Activated T-cell treated with anti-CD3 and anti-CD28 coated beads for 24 hours (primary cell): ENCODE measurements at places on chromosomes 13 and 19.

- DNase-seq = no peak
These were observed 1.7 kb upstream of the PSMC4 start for GRCh38 chr19:39969266-39969665.

DNA sequence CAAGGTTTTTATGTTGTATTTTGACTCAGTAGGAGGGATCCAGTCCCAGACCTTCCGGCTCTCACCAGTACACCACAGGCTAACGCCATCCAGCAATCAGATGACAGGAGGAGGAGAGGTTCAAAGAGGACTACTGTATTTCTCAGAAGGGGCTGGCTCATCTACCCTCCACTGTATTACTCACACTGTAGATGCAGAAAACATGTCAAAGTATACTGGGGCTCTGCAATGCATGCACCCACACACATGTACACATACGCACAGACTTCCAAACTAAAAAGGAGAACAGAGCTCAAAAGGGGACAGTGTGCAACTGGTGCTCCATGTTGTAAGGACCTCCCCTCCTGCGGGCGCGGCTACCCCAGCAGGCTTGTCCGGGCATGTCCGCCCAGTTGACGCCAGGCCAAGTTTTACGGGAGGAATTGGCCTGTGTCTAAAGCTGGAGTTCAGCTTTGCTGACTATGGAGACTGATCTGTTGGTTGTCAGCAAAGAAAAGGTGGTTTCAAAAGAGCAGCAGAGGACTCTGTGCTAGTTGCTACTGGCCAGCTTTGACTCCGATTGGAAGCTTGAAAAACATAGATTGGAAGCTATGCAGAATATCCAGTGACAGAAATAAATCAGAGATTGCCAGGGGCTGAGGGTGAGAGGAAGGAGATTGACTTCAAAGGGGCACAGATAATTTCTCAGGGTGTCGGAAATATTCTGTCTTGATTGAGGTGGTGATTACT lies 314.2 kb downstream of the DLEU7 start:
- no peak for DNase-seq

- DNase-seq = no peak
These were observed 5.9 kb downstream of the CEACAM19 start for GRCh38 chr19:44677019-44677811.

GRCh38 chr13:48121733-48122132 lies 26.8 kb upstream of the MED4 start:
- DNase-seq = no peak

- DNase-seq = no peak
These were observed 621.1 kb upstream of the KLHL1 start for GRCh38 chr13:70729369-70729768.

DNA sequence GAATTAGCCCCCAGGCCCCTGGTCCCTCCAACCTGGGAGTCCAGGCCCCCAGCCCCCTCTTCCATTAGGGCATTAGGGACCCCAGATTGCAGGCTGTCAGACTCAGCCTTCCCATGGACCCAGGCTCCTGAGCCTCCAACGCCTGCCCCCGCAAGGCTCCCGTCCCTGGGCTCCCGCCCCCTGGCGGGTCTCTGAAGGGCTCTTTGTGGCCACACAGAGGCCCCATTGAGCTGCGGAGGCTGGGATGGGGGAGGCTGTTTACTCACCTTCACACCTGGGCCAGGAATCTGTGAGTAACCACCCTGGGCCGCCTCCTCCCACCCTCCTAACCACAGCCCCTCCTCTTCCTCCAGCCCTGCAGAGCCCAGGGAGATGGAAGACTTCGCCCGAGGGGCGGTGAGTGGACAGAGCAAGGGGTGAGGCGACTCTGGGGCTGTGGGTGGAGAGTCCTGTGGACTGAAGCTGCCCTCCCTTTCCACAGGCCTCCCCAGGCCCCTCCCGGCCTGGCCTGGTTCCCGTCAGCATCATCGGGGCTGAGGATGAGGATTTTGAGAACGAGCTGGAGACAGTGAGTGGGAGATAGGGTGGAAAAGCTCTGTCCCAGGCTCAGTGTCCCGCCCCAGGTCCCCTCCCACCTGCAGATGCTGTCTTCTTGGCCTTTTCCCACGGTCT lies 4.9 kb downstream of the ARHGEF1 start:
- peak; percentile 83 for DNase-seq
